Stimulated activated CD8-positive, alpha-beta memory T cell treated with anti-CD3 and anti-CD28 coated beads, Interleukin-7, amount 100 ng/mL, for 24 hours (primary cell): ENCODE measurements at places on chromosomes 5 and 9.

- DNase-seq = no peak
Observed at GRCh38 chr5:120624021-120624563, 160.0 kb downstream of the PRR16 start.

DNA sequence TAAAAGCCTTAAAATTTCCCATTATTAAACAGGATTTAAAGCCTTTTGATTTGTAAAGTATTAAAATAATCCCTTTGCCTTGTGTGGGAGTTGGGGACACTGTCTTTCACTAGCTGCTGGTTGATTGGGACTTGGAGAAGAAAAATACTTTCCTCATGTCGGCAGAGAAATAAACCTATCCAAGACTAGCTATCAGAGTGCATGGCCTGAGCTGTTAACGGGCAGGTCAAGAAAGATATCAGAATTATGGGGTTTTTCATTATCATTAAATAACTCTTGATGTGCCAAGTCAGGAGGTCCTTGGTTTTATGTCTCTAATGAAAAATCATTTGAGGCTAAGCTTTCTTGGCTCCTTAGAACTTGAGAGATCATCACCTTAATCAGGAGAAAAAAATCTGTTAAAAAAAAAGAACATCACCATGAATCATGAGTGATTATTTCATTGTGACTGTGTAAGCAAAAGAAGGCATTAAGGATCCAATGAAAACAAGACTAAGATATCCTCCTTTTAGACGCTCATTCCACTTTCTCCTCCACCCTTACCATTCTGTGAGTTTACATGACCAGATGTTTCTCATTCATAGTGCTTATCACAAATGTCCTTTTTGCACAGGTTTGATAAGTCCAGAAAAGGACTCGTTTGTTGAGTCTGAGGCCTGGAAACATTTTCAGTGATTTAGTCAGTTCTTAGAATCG is 140.4 kb upstream of the EGFLAM start:
- DNase-seq = no peak

DNA sequence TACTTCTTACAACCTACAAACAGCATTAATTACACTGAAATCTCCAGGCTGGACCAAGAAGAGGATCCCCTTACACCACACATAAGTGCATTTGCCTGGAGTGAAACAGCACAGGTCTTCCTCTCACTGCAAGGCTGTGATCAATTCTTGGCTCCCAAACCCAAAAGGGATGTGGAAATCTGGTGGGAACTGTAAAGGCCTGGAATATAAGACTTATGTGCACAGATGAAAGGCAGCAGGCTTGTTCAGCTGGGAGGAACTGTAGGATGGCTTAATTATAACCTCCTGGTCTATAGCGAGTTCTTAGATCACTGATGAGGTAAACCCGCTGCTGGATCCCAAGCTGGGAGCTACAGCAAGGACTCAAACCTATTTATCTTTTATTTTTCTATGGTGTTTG is 182.9 kb upstream of the TNC start:
- no peak for DNase-seq

- no peak for DNase-seq
Observed at GRCh38 chr5:127621601-127622325, 27.1 kb upstream of the CTXN3 start.

DNA sequence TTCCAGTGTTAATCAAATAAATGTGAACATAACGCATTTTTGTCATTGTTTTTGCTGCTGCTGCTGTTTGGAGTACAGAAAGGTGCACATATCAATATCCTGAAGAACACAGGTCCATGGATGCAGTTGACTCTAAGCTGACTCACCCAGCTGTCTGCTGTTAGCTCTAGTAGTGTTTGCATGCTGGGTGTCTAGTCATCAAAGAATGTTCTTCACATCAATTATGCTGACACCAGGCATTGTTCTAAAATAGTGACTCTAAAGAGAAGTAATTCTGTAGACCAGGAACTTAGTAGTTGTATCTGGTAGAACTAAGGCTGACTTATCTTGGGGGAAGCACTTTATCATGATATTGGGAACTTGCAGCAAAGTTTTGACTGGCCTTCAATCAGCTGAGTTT is 55.7 kb upstream of the DPYSL3 start:
- DNase-seq = no peak
